ENCODE measurements at places on chromosomes 4 and X.

DNA sequence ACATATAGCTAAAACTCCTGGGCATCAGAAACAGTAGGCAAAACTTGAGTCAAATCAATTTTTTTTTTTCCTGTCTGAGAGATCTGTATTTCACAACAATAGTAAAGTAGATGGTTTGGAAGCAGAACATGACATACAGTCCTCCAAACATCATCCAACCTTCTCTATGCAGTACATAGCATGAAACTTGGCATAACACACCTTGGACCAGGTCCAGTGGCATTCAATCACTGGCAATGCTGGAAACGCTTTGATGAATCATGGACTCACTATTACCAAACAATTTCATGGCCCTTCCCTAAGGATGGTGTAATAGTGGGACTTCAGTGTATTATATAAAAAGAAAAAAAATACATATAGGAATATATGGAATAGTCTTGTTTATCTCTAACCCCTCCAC lies 154.6 kb downstream of the FMR1NB start:
- no peak for DNase-seq

GRCh38 chr4:147714575-147715401 lies 17.1 kb upstream of the ARHGAP10 start:
- no peak for DNase-seq

- no peak for DNase-seq
Observed at GRCh38 chr4:53579826-53580225, 11.5 kb downstream of the LNX1 start.

- DNase-seq: no peak
Observed at GRCh38 chr4:137819964-137820383, 287.7 kb upstream of the PCDH18 start.

DNA sequence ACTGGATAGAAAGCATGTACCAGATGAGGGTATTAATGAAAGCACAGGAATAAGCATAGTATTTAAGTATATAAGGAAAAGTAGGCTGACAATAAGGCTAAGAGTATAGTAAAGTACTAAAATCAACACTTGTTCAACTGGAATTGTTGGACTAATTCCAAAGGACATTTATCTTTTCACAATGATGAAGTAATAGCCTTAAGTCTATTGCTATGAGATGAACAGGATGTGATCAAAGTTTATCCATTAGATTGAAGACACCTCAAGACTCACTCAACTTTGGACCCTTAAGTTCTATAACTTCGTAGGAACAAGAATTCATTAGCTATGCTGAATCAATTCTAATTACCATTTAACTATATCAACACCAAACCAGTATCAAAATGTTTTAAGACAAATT lies 7.6 kb downstream of the MAD2L1 start:
- DNase-seq: no peak

DNA sequence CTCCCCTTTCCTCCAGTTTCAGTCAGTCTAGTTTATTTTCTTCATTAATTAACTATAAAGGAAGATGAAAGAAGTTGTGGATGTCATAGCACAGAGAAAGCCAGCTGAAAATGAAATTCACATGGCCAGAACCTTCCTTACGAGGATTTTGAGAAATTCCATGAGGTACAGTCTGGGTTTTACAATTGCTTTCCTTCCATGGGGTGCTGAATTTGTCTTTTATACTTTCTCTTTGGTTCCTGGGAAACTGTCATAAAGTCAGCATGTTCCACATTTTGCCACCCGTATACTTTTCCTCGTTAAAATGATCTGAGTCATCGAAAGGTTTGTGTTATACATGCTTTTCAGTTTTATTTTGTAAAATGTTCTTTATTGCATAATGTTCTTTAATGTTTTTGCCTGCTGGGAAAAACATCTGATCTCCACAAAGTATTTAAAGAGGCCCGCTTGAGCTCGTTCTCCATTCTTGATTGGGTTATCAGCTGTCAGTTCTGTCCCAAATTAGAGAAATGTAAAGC lies 78.1 kb upstream of the CLDN34 start:
- no peak for DNase-seq

DNA sequence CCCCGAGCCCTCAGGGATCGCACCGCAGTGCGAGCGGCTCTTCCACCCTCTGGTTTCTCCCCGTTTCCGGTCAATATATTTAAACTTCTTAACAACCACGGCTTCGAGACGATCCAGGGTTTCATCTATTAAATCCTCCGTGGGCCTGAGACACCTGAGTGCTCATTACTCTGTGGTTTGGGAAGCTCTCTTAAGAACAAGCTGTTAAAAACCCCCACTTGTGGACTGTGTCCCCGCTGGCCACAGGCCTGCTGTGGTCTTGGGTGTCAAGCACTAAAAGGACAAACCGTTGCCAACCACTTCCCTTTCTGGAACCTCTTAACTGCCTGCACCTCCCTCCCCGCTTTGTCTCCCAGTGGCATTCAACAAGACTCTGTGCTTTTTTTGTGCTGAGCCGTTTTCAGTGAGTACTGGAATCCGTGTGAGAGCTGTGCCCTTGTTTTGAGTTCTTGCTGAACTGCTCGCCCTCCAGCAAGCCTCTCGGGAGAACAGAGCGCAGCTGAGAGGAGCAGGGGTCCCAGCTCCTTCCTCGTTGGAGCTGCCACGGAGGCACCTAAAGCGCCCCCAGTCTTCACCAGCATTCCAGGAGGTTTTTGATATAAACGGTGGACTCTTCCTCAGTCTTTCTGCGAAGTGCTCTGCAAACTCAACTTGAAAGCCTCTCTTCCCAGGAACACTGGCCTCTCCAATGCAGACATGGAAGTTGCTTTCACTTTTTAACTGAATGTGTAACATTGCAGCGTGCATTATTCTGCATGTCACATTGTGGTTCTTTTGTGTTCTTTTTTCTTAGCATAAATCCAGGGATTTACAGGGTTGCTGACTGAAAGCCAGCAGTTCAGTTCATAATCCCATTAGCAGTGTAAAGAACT lies 691 bp upstream of the IGFBP7 start:
- no peak for DNase-seq

- no peak for DNase-seq
Observed at GRCh38 chr4:78058591-78059523, 1.7 kb downstream of the FRAS1 start.

DNA sequence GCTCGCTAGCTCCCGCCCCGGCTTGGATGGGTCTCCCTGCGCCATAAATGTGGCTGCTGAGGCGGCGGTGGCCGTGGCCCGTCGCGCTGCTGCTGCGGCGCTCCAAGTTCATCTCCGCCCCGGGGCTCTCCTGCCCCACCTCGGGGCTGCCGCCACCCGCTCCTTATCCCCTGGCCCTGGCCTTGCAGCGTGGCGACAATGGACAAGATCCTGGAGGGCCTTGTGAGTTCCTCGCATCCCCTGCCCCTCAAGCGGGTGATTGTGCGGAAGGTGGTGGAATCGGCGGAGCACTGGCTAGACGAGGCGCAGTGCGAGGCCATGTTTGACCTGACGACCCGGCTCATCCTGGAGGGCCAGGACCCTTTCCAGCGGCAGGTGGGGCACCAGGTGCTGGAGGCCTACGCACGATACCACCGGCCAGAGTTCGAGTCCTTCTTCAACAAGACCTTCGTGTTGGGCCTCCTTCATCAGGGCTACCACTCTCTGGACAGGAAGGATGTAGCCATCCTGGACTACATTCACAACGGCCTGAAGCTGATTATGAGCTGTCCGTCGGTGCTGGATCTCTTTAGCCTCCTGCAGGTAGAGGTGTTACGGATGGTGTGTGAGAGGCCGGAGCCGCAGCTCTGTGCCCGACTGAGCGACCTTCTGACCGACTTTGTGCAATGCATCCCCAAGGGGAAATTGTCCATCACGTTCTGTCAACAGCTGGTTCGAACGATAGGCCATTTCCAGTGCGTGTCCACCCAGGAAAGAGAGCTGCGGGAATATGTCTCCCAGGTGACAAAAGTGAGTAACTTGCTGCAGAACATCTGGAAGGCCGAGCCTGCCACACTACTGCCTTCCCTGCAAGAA lies 763 bp downstream of the USP38 start:
- DNase-seq: no peak

DNA sequence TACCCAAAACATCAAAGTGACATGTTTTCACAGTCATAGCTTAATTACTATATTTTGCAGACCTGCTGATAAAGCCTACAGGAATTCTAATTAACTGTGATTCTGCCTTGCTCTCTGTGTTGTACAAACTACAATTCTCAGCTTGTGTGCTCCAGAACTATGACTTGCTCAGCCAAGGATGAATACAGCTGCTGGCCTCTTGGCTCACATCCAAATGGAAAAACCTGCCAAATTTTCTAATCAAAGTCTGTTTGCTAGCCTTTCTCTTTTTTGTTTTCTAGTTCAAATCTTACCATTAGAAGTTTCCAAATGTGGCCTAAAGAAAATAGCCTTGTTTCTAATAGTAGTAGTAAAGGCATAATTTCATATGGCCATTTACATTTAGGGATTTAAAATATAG lies 1176.8 kb downstream of the FAM133A start:
- no peak for DNase-seq

GRCh38 chr4:72494156-72494555 lies 74.9 kb downstream of the ADAMTS3 start:
- DNase-seq: no peak

GRCh38 chrX:132749406-132749805 lies 209.0 kb downstream of the HS6ST2 start:
- no peak for DNase-seq

GRCh38 chr4:22689428-22689827 lies 3.3 kb upstream of the GBA3 start:
- no peak for DNase-seq

GRCh38 chr4:4981427-4981826 lies 37.8 kb downstream of the CYTL1 start:
- DNase-seq: peak; percentile 64

GRCh38 chrX:64093761-64094160 lies 111.7 kb downstream of the AMER1 start:
- DNase-seq: no peak

DNA sequence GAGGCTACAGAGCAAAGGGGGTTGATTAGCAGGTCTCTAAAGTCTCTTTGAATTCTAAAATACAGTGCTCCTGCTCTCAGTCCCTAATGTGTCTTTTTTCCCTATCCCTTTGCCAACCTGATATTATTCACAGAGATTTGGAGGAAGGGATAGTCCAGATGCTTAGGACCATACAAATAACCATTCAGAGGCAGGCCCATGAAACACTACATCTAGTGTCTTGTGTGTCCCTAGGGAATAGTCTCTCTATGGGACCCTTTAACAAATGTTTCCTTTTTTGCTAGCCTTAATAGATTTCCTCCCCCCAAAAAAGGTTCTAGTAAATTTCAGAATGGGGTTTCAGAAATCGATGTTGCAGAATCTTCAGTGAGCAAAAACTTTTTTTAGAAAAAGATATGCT lies 1.7 kb downstream of the NR0B1 start:
- no peak for DNase-seq

GRCh38 chr4:34170946-34171345 lies 2073.4 kb downstream of the ARAP2 start:
- no peak for DNase-seq

DNA sequence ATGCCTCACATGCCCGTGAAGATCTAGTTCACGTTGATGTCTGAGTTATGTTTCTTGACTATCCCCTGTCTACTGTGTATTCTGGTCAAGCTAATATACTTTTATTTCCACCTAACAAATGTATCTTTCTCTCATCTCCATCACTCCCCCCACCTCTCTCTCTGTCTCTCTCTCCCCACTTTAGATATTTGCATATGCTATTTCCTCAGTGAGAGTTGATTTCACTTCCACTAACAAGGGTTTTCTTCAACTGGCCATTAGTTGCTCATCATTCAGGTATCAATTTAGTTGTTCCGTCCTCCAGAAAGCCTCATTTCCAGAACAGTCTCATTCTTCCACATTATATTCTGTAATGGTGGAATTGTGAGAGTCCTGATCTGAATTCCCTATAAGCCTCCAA lies 1777.8 kb upstream of the TENM3 start:
- no peak for DNase-seq

DNA sequence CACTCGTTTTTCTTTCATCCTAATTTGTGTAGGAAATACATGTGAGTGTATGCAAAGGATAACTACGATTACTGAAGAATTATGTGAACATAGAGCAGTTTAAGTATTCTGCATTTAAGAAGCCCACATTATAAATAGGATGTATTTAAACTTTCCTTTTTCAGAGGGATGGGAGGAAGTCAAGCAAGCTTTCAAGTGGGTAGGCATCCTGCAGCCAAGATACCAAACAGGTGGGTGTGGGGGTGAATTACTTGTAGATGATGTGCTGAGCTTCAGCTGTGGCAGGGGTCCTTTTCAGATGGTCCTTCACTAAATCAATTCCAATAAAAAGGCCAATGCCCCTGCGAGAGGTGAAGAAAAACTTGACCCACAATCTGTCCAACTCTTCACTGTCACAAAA lies 16.3 kb downstream of the ETNPPL start:
- no peak for DNase-seq

DNA sequence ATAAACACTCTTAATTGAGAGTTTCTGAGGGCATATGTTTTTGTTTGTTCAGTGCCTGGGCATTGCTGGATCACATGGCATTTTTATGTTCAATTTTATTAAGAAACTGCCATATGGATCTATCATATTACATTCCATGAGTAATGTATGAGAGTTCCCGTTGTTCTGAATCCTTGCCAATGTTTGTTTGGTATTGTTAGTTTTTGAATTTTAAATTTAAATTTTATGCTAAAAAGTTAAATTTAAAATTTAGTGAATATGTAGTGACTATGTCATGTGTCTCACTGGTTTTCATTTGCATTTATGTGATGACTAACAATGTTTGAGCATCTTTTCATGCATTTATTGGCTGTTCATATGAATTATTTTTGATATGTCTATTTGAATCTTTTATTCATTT lies 54.8 kb upstream of the GEMIN8 start:
- no peak for DNase-seq

- DNase-seq: no peak
Observed at GRCh38 chrX:13055486-13055885, 11.1 kb upstream of the FAM9C start.

DNA sequence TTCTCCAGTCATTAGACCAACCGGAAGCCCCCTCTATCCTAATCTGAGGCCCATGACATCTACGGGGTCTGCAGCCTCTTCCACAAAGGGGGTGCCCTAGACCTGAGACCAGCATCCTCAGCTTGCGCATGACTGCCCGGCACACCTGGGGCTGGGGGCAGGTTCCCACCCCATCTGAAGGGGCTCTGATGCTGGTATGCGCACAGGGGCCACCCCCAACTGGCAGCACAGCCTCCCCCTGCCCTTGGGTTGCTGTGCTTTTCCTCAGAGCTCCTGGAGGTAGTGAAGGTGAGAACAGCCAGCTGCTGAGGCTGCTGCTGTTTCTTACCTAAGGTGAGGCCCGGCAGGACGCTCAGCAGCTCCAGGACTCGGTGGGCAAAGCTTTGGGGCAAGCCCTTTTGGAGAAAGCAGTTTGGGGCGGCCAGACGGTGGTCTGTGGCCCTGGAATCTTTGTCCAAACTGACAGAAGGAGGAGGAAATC lies 18.9 kb upstream of the CPLX1 start:
- no peak for DNase-seq

GRCh38 chr4:48503233-48504025 lies 13.4 kb downstream of the ZAR1 start:
- no peak for DNase-seq

- DNase-seq: no peak
Observed at GRCh38 chr4:63029380-63029779, 1379.9 kb downstream of the TECRL start.

DNA sequence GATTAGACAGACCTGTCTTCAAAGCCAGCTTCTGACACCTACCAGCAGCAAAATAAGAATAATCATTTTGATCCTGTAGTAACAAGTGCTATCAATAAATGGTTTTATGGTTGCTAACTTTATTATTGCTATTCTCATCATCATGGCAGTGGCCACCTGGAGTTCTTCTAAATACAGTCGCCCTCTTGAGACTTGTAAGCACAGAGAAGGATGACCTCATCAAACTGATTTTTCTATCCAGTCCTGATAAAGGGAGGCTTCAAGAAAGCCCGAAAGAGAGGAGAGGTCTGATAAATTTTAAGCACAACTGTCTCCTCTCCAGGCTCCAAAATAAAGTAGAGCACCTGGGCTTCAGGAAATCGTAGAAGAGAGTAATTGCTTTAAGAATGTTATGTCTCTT lies 286.4 kb downstream of the USP46 start:
- DNase-seq: no peak

All from vagina (tissue), 2 donors.